Aortic smooth muscle cell (primary cell): ENCODE measurements at places on chromosomes 1 and 21. TPM values are rescaled to one million over a fixed set of nuclear protein-coding genes. Genes with fewer than 3 reads are reported as not detected.

NUP210L gene
- total RNA-seq = 0.12 and 0.13 TPM in 2 replicates

EPHB2 gene
- total RNA-seq = 2.8 and 3.2 TPM in 2 replicates

CFAP141 gene
- total RNA-seq = not detected in 2 replicates

PGLYRP4 gene
- not detected in 2 replicates for total RNA-seq

MEX3A gene
- total RNA-seq = 0.40 and 0.50 TPM in 2 replicates

HAO2 gene
- not detected in 2 replicates for total RNA-seq

ZBTB18 gene
- 7.4 and 8.1 TPM in 2 replicates for total RNA-seq

ZBTB8B gene
- total RNA-seq = under 0.01 TPM in 2 replicates

HAPLN2 gene
- not detected in 2 replicates for total RNA-seq

HIPK1 gene
- total RNA-seq = 22.6 and 23.5 TPM in 2 replicates

SUSD4 gene
- not detected in 2 replicates for total RNA-seq

SPSB1 gene
- 18.2 and 24.5 TPM in 2 replicates for total RNA-seq

ZNF648 gene
- total RNA-seq = not detected in 2 replicates

TRAF3IP3 gene
- not detected in 2 replicates for total RNA-seq

AQP10 gene
- total RNA-seq = under 0.01 and 0.06 TPM in 2 replicates

WDR26 gene
- 59.2 and 99.7 TPM in 2 replicates for total RNA-seq

KRTAP19-3 gene
- not detected in 2 replicates for total RNA-seq

FGR gene
- total RNA-seq = not detected in 2 replicates

DNAJC28 gene
- 1.6 and 1.8 TPM in 2 replicates for total RNA-seq

TRIM58 gene
- total RNA-seq = 0.06 and 0.53 TPM in 2 replicates

OR14K1 gene
- not detected in 2 replicates for total RNA-seq

FCGR3A gene
- not detected in 2 replicates for total RNA-seq

LDLRAD1 gene
- total RNA-seq = not detected in 2 replicates

FCRL5 gene
- total RNA-seq = not detected in 2 replicates

RIMKLA gene
- not detected in 2 replicates for total RNA-seq

TMEM240 gene
- 2.0 and 2.8 TPM in 2 replicates for total RNA-seq

PROK1 gene
- not detected in 2 replicates for total RNA-seq

GPR157 gene
- total RNA-seq = 2.5 and 2.8 TPM in 2 replicates

PRDM16 gene
- 25.9 and 47.1 TPM in 2 replicates for total RNA-seq

DDAH1 gene
- total RNA-seq = 32.9 and 46.8 TPM in 2 replicates
